ENCODE measurements at places on chromosomes 3 and 15.

GRCh38 chr3:43894176-43895049 lies 203.7 kb downstream of the ABHD5 start:
- no peak for DNase-seq

DNA sequence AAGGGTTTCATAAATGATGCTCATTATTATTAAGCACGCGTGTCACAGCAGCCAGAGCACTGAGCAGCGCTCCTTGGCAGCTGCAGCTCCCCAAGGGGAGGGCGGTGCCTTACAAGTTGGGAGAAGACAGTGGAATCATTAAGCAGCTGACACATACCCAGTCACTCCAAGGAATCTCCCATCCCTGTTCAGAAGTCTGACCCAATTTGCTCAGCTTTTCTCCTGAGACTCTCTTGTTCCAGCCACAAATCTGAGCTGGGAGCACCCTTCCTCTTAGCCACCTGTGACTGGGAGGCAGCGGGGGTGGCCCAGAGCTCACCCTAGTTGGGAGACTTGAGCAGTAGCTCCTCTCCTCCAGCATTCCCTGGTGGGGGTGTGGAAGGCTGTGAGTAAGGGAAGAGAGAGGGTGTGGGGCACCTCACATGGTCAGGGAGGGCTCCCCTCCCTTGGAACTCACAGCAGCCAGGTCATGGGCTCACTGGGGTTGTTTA lies 64.3 kb downstream of the DUT start:
- DNase-seq: no peak

DNA sequence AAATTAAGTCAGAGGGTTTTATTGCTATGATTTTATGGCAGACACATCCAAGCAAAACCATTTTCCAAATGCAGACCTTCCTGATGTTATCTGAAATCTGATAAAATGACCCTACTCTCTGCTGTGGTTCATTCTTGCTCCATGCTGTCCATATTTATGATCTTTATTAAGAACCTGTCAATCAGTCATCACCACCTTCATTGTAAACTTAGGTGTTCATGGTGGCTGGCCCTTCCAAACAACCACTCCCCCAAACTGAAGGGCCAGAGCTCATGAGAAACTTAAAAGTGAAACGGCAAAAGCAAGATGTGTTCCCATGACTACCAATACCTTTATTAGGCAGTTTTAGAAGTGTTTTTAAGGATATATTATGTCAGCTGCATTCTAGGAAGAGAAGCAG lies 53.6 kb downstream of the UBP1 start:
- DNase-seq: no peak

GRCh38 chr15:41968701-41969100 lies 3.7 kb downstream of the EHD4 start:
- no peak for DNase-seq

DNA sequence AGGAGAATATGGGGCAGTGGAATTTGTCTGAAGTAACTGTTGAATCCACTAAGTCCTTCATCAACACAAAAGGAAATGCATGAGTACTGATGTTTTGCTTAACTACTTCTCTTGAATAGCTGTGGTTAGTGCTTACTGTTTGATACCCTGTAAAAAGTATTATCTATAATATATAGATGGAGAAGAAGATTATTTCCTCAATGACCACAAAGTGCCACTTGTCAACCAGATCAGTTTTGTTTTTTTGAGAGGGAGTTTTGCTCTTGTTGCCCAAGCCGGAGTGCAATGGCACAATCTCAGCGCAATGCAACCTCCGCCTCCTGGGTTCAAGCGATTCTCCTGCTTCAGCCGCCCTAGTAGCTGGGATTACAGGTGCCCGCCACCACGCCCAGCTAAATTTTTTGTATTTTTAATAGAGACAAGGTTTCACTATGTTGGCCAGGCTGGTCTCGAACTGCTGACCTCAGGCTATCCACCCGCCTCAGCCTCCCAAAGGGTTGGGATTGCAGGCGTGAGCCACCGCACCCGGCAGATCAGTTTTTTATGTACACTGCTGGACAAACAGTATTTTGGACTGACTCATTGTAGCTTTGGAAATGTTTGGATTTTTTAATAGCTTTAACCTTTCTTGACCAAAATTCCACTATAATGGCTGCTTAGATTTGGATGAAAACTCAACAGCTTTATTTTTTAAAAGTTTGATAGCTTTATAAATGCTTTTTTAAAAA lies 1.5 kb upstream of the RPLP1 start:
- DNase-seq: no peak

DNA sequence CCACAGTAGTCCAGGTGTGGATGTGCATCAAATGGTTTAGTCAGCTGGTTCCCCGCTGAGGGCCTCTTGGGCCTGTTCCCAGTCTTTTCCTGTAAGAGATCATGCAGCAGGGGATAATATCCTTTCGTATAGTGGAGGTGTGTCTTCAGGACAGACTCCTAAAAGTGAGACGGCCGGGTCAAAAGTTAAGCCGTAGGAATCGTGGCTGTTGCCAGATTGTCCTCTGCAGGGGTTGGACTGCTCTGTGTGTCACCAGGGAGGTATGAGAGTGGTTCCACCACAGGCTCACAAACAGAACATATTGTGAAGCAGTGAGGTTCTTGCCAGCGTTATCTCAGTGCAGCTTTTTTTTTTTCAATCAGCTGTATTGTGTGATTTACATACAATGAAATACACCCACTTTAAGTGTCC lies 95.0 kb downstream of the VGLL4 start:
- DNase-seq: no peak

GRCh38 chr3:168030577-168030976 lies 65.1 kb downstream of the GOLIM4 start:
- DNase-seq: no peak

DNA sequence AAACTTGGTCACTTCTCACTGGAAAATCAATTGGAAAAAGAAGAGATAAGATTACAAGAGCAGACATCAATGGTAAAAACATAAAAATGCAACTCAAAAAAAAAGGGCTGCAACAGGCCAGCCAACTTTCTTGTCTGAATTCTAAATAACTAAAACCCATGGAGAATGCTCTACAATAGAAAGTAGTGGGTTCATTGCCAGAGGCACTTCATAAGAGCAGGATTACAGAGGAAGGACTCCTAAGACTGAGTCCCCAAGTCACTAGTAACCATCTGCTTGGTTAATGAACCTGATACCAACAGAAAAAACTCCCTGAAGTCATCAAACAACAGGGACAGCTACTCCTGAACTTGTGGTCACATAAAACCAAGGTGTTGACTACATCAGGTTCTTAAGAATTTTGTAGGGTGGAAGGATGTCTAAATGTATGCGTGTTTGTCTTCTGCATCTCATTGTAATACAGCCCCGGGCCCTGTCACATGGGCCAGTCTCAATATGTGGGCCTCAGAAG lies 148.6 kb downstream of the IMPG2 start:
- no peak for DNase-seq

GRCh38 chr15:80136854-80137253 lies 15.9 kb upstream of the FAH start:
- DNase-seq: no peak

- peak; percentile 86 for DNase-seq
Measured at GRCh38 chr3:126267169-126267975, 87.0 kb upstream of the ALDH1L1 start.

DNA sequence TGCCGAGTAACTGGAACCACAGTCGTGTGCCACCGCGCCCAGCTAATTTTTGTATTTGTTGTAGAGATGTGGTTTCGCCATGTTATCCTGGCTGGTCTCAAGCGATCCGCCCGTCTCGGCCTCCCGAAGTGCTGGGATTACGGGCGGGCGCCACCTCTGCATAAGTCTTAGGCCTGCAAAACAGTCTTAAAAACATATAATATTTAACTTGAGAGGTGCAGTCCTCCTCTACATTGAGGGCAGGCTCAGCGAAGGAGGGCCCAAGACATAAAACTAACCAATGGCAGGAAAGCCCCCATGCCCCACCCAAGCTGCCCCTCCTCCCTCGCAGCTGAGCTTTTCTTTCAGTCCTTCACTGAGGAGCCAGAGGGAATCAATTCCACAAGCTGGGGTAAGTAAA lies at the start of gene SLC28A2:
SLC28A2 (plus strand) TSS at position 347 of the 400 bp plus-strand sequence. CDS start 982 bp downstream, outside the sequence.
- no peak for DNase-seq

DNA sequence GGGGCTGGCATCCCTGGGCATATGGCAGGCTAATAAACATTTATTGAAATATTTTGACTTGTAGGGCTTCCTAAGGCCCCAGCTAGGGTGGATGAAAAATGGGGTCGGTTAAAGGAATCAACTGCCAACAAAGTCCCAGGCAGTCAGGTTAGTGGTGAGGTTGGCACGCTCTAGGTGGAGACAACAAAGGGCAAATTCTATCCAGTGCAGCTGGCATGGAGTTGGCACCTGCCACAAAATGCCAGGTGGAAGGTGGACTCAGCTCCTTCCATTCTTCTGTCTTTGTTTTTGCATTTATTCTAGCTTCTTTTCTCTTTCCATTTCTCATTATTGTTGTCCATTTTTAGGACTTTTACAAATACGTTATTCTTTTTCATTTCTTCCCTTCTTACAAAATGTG lies 31.0 kb downstream of the LCMT2 start:
- DNase-seq: no peak

DNA sequence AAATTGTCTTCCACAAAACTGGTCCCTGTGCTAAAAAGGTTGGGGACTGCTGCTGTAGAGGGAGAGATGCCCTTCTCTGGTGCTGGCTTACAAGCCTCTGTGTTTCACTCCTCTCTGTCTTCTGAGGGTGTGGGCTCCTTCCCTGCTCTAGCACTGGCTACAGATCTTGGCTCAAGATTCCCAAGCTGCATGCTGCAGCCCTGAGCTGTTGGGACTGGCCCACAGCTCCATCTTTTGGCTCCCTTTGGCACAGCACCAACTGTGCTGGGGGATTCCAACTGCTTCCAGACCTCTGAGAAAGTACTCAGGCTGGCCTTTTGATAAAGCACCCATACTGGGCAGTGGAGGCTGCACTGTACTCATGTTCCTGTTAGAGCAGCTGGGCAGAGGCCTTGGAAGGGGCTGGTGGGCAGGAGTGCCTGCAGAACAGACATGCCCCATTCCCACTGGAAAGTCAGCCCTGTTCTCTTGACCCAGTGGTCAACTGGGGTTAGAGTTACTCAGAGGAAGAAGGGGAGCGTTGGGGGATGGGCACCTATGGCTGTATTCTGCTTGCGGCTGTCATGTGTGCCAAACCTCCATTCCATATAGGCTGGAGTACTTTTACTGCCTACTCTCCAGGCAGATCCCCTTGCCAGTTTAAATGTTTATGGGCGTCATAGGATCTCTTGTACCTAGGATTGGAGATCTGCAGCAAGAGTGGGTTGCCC lies 55.7 kb downstream of the GALK2 start:
- peak; percentile 75 for DNase-seq

- no peak for DNase-seq
Measured at GRCh38 chr3:149115114-149115513, 14.3 kb upstream of the HPS3 start.

GRCh38 chr3:190865419-190865818 lies 2.9 kb upstream of the GMNC start:
- DNase-seq: no peak

- DNase-seq: no peak
Measured at GRCh38 chr3:50623840-50624474, 7.0 kb downstream of the MAPKAPK3 start.

DNA sequence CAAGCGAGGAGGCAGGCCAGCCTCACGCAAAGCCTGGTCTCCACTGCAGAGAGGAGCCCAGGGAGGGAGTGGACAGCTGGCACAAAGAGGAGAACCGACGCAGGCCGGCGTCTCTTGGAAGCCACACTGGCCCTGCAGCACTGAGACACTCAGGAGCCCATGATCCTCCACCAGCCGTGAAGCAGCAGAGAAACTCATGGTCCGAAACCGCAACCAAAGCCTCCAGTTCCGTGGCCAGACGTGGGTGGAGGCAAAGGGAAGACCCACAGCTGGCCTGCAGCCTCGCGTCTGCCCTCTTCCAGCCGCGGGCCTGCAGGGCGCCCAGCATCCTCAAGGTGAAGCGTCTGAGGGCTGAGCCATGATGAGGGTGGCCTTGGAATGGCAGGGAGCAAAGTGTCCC lies 62.2 kb upstream of the SEC61A1 start:
- DNase-seq: no peak

DNA sequence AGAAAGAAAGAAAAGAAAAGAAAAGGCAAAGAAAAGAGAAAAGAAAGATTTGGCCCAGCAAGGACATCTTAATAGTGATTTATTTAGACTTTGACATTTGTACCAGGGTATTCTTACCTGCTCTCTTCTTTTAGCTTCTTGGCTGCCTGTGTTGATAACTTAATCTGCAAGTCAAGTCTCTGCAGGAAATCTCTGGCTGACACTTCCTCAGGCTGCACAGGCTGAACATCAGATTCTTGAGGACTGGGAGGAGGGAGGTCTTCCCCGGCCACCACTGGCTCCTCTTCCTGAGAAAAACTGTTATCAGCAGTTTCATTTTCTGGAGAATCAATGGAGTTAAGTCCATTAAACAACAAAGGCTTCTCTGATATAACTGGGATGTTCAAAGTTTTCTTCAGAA lies 12.8 kb downstream of the LYSMD2 start:
- no peak for DNase-seq

- no peak for DNase-seq
Measured at GRCh38 chr3:47418167-47419082, 37.6 kb downstream of the PTPN23 start.

GRCh38 chr3:144052275-144052674 lies 80.7 kb downstream of the DIPK2A start:
- DNase-seq: no peak

DNA sequence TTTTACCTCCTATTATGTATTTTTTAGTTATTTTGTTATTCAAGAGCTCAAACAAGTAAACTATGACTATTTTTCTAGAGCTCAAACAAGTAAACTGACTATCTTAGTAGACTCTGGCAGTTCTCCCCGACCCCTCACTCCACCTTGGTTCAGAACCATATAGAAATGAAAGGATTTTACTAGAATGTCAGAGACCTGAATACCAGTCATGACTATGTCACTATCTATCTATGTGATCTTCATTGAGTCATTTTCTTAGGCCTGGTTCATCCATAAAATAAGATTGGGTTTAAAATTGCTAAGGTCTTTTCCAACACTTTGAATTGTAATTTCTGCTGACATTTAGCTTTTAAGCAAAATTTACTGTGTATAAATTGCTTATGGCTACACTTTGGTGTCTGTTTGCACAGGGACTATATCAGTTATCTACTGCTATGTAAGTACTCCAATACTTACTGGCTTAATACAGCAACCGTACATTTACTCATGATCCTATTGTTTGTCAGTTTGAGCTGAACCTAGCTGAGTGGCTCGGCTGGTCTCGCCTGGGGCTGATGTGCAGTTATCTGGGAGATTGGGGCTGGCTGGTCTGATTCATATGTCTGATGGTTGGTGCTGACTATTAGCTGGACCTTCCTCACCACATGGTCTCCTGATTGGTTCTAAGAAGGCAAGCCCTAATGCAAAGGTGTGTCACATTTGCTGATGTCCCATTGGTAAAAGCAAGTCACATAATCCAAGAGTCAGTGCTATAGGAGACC lies 37.0 kb downstream of the RASA2 start:
- no peak for DNase-seq

All from HAP-1 (cell line).